ENCODE measurements at places on chromosomes 1 and 21. TPM values are rescaled to one million over a fixed set of nuclear protein-coding genes. Genes with fewer than 3 reads are reported as not detected.

- no peak for DNase-seq
Observed at GRCh38 chr1:43763497-43763973, 56.2 kb downstream of the ST3GAL3 start.

DNA sequence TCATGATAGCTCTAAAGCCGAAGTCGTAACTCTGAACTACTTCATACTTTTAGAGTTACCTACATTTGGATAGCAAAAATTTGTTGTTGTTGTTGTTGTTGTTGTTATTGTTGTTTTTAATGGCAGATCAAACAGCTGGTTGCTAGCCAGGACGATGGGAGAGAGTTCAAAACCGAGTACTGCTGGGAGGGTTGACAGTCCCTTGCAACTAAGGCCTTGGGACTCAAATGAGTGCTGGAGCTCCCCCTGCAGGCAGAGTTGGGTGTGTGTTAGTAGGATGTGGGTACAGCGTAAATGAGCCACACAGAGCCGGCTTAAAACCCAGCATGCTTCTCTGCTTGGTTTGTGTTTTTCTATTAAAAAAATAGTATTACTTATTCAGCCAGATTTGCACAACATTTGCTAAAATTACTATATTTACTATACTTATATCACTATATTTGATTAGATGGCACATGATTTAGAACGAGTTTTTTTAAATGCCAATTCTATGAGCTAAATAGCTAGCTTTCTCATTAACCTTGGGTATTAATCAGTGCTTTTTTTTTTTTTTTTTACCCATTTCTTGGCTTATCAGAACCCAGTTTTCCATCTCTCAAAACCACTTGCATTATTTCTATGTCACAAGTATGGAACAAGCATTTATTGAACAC, 129.2 kb upstream of the SYT6 start:
- peak; percentile 86 for DNase-seq

- peak; percentile 19 for DNase-seq
Observed at GRCh38 chr1:13699510-13699909, 478 bp upstream of the PRDM2 start.

DNA sequence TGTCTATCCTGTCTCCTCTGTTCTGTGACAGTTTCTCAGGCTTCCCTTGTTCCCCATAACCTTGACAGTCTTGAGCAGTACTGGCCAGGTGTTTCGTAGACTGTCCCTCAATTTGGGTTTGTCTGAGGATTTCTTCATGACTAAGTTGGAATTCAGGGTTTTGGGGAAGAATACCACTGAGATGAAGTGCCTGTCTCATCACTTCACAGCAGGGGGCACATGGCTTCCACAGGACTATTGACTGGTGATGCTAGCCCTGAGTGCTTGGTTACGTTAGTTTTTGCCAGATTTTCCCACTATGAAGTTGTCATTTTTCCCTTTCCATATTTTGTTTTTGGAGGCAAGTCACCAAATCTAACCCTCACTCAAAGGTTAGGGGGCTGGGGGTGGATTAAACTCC, 45.7 kb downstream of the CDCP2 start:
- DNase-seq: no peak

The G0S2 gene
- total RNA-seq: 40.7 TPM

Data from activated naive CD4-positive, alpha-beta T cell treated with anti-CD3 and anti-CD28 coated beads, Interleukin-2, amount 50 U/mL, for 72 hours (primary cell).